SK-MEL-5 (cell line): ENCODE measurements at places on chromosomes 3 and 15. TPM values are rescaled to one million over a fixed set of nuclear protein-coding genes. Genes with fewer than 3 reads are reported as not detected.
A peak's percentile ranks its signal among the peaks of the same experiment; 100 is the strongest.

GOLGA6D gene
- not detected in 2 replicates for total RNA-seq

DNA sequence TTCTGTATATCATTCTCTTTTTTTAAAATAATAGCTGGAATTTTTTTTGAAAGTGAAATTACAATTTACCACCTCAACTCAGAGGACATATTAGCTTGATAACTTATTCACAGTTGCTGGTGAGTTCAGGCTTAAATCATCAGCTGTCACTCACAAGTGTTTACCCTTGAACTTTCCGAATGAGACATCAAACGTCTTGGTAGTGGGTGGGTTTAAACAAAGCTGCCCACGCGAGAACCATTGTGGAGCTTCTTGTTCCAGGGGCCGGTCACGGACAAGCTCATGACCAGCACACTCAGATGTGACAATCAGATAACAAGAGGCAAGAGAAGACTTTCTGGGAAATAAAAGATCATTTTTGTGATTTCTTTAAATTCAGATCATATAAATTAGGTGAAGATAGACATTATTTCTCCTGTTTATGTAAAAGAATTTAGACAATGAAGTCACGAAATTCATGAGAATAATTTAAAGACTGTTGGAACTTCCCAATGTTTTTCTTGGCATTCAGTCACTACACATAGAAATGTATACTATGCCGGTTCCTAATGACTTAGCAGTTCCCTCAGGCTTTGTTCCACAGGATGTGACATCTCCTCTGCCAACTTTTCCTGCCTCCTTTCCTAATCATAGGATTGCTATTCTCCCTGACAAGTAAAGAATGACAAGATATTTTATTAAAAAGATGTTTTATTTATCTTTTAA lies 29.3 kb downstream of the BTD start:
- DNase-seq = peak; percentile 88

GRCh38 chr3:195532345-195532744 lies 10.8 kb downstream of the PPP1R2 start:
- DNase-seq = no peak

DNA sequence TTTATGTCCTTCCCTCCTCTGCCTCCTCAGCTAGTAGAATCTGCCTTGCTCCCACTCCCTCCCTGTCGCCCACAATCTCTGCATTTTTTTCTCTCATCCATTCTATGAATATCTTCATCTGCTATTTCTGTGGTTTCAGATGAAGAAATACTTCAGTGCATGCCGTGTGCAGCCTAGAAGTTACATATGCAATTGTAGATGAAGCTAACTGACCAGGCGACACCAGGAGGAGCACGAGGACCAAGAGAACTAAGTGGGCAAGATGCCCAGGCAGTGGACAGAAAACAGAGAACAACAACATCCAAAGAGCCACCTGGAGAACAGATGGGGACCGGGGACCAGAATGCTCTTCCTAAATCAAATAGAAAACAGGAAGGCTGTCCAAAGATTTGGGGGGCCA lies 121.4 kb upstream of the ATP11B start:
- peak; percentile 6 for DNase-seq

DNA sequence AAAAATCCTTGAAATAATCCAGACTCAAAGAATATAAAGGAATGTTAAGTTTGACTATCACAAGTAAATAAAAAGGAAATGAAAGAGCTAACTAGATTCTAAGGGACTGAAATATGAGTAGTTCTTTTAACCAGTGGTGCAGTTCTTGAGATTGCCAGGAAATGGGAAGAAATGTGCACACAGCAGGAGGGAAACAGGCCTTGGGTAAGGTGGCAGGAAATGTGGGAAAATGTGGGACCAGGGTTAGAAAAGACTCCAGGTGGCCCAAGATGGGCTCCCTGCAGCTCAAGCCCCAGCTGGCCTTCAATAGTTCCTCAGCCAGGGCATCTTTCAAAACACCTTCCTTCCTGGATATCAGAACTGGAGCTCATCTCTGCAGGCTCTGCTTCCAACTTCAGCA lies 181.3 kb downstream of the ISL2 start:
- no peak for DNase-seq

DNA sequence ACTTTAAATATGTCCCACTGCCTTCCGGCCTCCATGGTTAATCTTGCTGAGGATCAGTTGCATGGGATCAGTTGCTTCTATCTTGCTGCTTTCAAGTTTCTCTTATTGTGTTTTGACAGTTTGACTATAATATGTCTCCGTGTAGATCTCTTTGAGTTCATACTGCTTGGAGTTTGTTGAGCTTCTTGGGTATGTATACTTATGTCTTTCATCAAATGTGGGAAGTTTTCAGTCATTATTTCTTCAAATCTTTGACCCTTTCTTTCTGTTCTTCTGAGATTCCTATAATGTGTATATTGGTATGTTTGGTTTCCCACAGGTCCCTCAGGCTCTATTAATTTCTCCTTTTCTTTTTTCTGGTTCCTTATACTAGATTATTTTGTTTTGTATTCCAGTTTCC lies 30.8 kb downstream of the PCCB start:
- DNase-seq = no peak

- no peak for DNase-seq
These were observed 115.7 kb upstream of the BFSP2 start for GRCh38 chr3:133283958-133284807.

DNA sequence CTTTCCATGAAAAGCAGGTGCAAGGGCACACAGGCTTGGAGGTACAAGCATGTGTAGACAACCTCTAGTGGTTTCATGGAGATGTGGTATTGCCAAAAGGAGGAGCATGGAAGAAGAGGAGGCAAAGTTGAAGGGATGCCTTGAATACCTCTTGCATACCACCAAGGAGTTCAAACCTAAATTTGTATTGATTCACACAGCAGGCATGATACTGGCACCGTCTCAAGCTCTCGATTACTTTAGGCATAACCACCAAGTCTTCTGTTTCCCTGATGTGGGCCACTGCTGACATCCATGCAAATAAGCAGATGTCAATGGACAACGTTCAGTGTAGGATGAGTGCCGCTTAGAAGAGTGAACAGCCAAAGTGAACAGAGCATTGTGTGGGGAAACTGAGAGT lies 87.1 kb downstream of the SCN11A start:
- DNase-seq = no peak

GRCh38 chr3:142945023-142945422 lies 18.5 kb downstream of the PAQR9 start:
- DNase-seq = no peak
